SW480 (cell line): ENCODE measurements at places on chromosomes 3 and 15.

GRCh38 chr15:62647202-62647842 lies 395.2 kb upstream of the TPM1 start:
- peak; percentile 85 for DNase-seq

DNA sequence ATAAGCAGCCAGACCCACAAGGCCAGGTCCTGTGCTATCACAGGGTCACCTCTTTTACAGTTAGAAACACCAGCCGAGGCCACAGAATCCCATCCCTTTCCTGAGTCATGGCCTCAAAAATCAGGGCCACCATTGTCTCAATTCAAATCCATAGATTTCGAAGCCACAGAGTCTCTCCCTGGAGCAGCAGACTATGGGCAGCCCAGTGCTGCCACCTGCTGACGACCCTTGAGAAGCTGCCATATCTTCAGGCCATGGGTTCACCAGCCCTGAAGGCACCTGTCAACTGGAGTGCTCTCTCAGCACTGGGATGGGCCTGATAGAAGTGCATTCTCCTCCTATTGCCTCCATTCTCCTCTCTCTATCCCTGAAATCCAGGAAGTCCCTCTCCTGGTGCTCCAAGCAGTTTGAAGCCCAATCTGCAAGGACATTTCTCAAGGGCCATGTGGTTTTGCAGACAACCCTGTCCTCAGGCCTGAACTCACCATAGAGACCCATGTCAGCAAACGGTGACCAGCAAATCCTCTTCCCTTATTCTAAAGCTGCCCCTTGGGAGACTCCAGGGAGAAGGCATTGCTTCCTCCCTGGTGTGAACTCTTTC lies 39.6 kb downstream of the TGM4 start:
- DNase-seq, result peak; percentile 71

GRCh38 chr3:161305095-161305991 lies 66.0 kb downstream of the SPTSSB start:
- DNase-seq, result peak; percentile 5

- no peak for DNase-seq
Observed at GRCh38 chr3:45312836-45313493, 75.4 kb upstream of the LARS2 start.

- no peak for DNase-seq
Observed at GRCh38 chr3:175651716-175652115, 792.6 kb downstream of the NAALADL2 start.
